NCI-H1694 (cell line): ENCODE measurements at places on chromosomes 7 and 10.
A peak's percentile ranks its signal among the peaks of the same experiment; 100 is the strongest.

GRCh38 chr7:143884969-143885559 lies 16.9 kb downstream of the TCAF1 start:
- DNase-seq = peak; percentile 25

DNA sequence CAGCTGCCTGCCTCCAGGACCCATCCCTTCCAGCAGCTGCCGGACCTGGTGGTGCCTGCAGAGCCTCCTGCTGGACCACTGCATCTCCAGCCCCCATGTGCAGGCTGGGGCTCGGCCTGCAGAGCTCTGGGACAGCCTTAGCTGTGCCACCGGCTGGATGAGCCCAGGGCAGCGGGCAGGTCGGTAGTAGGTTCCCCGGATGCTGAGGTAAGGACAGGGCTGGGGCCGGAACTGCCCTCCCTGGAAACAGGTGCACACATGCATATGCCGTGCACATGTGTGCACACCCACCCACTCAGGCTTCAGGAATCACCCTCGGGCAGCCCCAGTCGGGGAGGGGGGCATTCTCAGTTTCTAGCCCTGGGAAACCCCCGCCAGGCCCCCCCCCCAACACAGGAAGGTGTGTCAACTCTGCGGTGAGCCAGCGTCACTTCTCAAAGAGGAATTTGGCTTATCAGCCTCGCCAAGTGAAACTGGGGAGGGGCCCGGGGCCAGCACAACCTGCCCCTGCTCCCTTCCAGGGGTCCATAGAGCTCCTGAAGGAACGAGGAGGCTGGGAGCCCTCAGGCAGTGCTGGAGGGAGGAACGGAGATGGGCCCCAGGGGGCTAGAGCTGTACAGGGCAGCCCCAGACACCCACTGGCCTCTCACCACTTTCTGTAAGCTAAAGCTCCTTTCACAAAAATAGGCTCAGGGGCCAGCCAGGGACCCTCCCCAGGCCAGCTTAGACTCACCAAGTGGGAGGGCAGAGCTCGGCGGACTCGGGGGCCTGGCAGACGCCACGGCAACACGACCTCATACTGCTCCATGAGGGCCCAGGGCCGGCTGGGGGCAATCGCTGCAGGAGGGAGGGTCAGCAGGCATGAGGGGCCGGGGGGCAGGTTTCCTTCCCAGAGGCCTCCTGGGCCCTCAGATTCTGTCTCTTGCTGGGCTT lies 1.7 kb downstream of the ADAM8 start:
- no peak for DNase-seq

- DNase-seq = no peak
Observed at GRCh38 chr10:22754296-22754695, 39.9 kb upstream of the PIP4K2A start.

DNA sequence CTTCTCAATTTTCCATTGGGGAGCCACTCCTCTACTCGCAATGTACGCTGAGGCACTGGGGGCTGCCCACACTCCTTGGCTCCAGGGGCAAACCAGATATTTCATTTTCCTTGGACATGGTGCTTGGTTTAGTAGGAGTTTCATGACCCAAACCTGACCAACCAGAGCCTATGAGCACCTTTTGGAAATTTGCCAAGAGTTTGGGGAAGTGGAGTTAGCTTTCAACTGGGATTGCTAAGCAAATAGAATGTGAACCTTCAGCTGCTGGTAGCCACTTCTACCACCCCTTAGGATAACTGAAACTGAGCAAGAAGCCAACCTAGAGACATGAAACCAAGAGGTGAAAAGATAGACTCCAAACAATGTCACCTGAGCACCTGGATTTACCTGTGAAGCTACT lies 74.9 kb upstream of the COL13A1 start:
- DNase-seq = no peak

DNA sequence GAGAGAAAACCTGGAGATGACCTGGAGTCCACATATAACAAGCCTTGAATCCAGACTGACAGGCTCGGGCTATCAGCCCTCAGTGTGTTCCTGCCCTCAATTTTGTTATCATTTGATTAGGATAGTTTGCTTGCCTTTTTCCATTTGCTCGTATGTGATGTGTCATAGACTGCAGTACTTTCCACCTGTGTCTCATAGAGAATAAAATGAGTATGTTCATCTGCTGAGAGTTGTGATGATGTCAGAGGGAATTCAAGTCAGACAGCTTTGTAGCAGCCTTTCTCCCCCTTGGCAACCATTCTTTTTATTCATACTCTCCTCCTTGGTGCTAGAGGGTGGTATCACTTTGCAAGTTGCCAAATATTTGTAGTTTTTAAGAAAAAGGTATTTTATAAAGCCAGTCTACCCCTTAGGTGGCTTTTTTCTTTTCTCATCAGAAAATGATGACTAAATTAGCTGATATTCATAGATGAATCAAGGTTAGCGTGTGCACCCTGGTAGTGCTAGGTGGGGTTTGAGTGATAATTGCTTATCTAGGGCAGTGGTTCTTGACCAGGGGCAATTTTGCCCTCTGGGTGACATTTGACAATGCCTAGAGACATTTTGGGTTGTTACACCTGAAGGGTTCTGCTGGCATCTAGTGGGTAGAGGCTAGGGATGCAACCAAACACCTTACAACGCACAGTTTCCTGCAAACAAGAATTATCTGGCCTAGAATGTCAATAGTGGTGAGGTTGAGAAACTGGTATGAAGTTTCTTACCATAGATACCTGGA lies 5.4 kb downstream of the SGPL1 start:
- DNase-seq = no peak

DNA sequence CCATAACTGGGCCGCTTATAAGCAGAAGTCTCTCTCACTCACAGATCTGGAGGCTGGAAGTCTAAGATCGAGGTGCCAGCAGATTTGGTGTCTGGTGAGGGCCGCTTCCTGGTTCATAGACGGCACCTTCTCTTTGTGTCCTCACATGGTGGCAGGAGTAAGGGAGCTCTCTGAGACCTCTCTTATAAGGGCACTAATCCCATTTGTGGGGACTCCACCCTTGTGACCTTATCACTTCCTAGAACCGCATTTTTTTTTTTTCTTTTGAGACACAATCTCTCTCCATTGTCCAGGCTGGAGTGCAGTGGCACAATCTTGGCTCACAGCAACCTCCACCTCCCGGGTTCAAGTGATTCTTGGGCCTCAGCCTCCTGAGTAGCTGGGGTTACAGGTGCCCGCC lies 8.1 kb downstream of the FBH1 start:
- no peak for DNase-seq

DNA sequence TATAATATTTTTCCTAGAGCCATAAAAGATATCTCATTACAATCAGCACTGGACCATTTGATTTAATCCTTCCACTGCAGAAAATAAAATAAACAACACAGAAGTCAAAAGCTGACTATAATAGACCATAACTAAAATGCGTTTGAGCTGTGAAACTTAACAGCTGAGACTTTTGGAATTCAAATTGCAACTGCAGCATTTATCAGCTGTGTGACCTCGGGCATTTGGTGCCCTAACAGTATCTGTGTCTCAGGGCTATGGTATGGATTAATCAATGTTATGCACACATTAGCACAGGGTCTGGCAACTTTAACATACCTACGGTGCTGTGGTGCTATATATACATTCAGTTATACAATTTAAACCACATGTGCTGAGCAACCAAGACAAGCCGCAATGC lies 160.1 kb downstream of the COL28A1 start:
- DNase-seq = no peak

- no peak for DNase-seq
Observed at GRCh38 chr7:116984511-116984910, 31.2 kb downstream of the ST7 start.

DNA sequence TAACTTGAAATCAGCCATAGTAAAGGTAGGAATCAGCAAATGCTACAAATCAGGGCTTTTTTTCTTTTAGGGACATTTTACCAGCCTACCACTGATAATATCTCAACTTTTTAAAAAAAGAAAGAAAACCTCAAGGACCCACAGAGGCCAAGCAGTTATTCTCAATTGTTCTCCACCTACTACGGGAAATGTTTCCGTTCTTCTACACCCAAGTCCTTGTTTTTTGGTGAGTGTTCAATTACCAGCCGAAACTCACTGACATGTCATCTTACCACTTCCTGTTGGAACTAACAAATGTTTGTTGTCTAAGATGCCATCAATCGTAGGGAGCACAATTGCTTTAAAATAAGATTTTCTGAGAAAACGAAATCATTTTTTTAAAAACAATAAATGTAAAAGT lies 50.2 kb upstream of the CDK1 start:
- no peak for DNase-seq

DNA sequence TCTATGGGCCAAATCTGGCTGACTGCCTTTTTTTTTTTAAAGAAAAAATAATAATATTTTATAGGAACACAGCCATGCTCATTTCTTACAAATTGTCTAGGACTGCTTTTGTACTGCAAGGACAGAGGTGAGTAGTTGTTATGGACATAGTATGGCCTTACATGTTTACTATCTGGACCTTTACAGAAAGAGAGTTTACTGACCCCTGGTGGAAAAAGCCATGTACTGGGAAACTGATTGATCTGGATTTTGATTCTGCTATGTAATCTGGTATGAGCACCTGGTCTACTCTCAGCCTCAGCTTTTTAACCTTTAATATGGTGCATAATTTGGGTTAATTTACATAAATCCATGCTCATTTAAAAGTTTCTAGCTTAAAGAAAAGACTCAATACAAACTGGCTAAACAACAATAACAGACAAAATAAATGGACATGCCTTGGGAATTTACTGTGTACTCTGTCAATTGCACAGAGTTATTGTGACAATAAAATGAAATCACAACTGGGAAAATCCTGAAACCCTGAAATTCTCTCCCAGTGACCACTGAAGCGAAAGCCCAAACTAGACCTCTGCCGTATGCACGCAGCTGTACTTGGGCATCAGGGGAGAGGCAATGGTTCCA lies 260.7 kb downstream of the BMPER start:
- DNase-seq = no peak

DNA sequence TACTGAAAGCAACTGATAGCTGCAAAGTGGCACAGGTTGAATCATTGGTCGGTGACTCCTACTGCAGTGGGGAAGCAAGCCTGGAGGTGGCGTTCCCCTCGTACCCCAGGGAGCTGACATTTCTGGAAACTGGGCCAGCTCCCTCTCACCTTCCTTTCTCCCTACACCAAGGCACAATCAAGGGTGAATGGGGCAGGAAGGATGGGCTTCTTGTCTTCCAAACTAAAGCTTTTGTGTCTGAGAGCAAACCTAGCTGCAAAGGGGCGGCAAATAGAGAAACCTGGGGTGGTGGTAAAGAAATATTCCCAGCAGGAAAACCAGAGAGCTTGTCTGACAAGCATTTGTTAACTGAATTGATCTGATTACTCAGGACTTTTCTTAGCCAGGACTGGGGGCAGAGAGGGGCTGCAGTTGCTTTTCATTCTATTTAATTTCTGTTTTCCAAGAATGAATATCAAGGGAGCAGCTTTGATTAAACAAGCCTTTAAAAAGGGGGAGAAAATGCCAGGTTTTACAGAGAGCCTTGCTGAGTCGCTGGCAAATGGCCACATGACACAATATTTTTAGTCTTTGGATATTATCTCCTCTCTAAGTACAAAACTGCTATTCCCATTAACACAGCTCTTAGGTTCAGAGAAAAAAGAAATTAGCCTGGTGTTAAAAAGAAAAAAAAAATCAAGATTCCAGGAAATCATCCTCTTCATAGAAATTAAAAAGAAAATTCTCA lies 27.8 kb downstream of the CDHR3 start:
- DNase-seq = peak; percentile 63

GRCh38 chr7:127959770-127960169 lies 71.5 kb downstream of the LRRC4 start:
- no peak for DNase-seq

- no peak for DNase-seq
Observed at GRCh38 chr7:51234139-51234538, 82.5 kb downstream of the COBL start.

DNA sequence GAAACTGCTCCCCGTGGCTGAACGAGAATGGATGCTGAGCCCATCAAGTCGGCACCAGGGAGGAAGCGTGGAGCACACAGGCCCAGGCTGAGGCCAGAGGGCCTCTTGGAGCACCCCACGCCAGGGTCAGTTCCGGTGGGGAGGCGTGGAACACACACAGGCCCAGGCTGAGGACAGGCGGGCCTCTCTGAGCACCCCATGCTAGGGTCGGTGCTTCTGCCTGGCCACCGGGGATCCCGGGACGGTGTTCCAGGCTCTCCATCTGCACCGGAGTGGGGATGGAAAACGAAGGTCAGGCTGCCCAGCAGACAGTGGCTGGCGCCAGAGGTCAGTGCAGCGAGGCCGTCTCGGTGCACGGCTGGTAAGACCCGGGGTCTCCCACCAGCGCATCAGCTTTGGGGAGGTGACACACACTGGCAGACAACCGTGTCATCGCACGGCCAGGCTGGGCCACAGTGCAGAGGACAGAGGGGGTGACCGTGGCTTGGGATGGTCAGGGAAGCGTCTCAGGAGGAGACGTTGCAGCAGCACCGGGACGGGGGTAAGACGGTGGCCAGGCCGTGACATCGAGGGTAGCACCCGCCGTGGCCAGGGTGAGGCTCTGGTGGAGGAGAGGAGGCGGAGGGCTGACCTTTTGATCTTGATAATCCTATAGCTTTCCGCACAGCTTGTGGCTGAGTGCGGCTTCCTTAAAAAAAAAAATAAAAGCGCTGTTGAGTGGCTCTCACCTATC lies 203.9 kb downstream of the ELFN1 start:
- no peak for DNase-seq

DNA sequence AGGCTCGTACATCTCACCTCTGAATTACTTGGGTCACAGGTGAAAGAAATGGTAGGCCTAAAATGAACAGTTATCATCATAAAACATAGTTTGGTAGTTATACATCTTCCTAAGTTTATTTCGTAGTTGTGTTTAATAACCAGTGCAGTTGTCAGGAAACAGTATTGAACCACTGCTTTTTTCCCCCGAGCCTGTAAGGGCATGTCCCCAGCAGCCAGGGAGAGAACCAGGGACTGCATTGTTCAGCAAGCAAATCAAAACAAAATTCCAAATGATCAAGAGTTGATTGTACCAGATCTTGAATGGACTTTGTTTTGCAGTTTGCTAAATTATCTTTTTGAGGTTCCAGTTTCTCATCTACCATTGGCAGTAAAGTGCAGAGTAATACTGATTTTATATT lies 2.4 kb downstream of the EIF4H start:
- DNase-seq = no peak

- DNase-seq = no peak
Observed at GRCh38 chr7:123323689-123324088, 123.9 kb upstream of the SLC13A1 start.

DNA sequence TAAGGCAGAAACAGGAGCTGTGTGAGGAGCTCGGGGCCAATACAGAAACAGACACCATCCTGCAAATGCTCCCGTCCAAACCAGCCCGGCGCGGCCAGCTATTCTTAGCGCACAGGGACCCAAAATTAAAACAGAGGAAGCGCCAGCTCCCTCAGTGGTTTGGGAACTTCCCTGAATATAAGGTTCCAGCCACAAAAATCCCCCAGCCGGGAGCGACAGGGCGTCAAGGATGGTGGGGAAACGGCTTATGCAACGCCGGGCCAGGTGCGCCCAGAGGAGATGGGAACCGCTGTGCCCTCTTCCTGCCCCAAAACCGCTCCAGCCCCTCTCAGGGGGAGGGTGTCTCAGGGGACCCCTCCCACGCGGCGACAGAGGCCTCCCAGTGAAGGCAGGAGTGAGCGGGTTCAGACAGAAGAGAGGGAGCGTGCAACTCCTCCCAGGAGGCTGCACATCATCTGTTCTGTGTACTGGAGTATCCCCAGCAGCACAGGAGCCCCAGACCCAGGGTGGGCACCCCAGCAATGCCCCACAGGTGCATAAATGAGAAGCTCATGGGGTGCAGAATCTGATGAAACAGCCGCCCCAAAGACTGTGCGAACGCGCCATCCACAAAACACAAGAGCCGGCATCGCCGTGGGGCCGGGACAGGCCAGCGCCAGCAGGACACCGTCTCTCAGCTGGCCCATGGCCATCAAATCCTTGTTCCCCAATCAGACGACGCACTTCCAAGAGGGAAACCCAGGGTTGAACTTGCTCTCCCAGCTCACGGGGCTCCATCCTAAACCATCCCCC lies 73.9 kb upstream of the PDGFA start:
- no peak for DNase-seq
